Prostate gland (tissue), 2 donors: ENCODE measurements at places on chromosomes 2 and 18.

DNA sequence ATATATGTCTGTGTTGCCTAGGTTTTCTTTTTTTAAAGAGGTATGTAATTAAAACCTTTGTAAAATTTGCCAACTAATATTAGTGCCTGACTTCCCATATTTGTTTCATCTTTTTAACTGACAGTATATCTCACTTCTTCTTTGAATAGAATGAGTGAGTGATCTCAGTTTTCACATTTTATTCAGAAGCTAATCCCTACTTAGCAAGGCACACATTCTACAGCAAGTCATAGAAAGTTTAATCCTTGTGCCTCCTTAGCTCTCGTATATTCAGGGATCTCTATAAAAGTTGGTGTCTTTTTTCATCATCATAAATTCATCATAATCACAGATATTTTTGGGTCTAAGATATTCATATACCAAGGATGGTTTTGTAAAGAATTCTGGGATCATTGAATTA, 66.6 kb downstream of the RIF1 start:
- DNase-seq = no peak

GRCh38 chr2:61055557-61055956, 10.1 kb upstream of the SANBR start:
- peak; percentile 9 for DNase-seq

DNA sequence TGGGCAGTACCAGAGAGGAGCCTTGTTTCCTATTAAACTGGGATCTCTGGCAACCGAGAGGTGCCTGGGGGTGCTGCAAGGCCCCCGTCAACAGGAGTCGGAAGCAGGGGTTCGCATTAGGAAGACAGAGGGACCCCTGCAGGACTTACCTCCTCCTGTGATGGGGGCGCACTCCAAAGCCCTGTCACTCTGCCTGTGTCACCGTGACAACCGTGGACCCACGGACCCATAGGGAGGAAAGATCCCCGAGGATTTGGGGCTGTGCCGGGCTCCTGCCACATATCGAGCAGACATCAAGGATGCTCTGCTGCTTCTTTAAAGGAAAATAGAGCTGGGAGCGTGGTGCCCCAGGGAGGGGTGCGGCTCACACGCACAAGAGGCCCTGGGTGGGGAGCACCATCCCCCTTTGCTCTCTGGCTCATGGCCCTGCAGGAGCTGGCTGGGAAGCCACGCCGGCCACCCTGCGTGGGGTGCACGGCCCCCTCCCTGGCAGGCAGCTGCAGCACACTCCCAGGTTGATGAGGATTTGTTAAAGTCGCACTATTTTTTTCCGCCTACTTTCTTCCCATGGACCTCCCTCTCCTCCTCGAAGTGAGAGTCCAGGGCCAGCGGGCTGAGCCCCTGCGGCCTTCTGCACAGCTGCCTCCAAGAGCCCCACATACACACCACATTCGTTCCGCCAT, 167.5 kb downstream of the TWIST2 start:
- DNase-seq = no peak

GRCh38 chr2:190744041-190744440, 95.2 kb downstream of the NAB1 start:
- DNase-seq = no peak

DNA sequence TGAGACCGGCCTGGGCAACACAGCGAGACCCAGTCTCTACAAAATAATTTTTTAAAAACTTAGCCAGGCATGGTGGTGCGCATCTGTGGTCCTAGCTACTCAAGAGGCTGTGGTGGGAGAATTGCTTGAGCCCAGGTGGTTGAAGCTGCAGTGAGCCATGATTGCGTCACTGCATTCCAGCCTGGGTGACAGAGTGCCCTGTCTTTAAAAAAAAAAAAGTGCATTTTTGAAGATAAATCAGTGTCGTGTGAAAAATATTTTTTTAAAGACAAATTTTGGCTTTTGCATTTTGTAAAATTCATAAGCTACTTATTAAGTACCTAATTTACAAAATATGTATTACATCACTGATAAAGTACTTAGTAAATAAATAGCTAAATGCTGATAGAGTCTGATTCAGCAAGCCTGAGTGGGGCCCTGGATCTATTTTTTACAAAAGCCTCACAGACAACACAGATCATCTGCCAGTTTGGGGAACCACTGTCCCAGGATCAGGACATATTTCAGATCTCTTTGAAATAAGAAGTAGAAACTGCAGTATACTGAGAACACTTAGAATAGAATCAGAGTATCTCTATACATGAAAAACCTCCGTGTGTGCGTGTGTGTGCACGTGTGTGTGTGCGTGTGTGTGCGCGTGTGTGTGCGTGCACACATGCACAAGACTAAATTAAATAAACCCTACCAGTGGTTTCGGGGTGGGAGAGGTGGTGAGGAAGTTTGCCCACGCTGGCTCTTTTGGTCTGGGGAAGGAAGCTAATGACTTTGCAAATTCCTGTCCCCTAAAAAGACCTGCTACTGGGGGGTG, 61.6 kb downstream of the AAK1 start:
- no peak for DNase-seq

DNA sequence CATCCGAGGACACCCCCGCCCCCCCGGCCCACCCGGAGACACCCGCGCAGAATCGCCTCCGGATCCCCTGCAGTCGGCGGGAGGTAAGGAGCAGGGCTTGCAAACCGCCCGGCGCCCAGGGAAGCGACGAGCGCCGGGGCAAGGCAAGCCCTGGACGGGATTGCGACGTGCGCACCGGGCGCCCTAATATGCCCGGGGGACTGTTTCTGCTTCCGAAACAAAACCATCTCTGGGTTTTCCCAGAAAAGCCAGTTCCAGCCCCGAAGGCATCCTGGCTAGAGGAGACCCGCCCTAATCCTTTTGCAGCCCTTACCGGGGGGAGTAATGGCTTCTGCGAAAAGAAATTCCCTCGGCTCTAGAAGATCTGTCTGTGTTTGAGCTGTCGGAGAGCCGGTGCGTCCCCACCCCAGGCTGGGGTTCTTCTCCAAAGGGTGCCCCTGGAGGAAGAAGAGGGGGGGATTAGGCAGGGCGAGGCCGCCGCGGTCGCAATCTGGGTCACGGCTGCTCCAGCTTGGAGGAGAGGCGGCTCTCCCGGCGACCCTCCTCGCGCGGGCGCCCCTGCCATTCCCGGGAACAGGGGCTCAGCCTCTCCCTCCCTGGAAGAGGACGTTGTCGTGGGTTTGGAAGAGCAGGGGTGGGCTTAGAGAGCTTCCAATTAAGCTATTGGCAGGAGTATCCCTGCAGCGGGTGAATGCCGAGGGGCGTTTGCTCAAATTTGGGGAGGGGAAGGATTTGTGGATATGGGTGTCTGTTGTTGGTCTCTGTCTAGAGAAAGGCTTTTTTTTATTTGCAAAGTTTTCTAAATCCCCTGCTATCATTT, 521 bp downstream of the MYCN start:
- no peak for DNase-seq

DNA sequence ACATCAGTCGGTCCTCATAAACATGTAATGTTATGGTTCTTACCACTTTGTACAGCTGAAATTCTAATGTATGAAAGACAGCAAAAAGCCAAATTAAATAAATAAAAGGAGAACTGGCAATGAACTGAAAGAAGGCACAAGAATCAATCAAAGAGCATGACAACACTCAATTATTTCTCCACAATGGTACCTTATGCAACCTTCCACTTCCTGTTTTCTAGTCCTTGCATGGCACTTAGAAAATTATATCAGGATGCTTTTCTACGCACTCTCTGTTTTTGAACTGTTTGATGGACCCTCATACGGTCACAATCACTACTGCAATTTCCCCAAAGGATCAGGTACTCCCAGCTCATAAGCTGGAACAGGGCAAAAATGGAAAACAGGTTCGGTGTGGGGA, 81.6 kb downstream of the EPB41L3 start:
- no peak for DNase-seq

DNA sequence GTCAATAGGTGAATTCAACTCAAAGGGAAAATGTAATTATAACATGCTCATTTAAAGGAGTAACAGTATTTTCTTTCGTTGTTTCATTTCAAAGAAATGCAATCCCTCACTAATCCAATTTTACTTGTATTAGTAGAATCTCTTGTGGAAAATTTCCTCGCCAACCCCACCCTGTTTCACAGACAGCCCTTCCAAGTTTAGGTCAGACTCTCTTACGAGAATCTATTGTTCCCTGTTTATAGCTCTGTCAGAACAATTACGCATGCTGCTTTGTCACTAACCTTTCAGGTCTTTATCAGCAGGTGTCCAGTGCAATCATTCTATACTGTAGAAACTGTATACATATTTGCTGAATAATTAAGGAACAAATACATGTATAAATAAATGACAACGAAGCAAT, 657.8 kb upstream of the LINC00305 start:
- no peak for DNase-seq

DNA sequence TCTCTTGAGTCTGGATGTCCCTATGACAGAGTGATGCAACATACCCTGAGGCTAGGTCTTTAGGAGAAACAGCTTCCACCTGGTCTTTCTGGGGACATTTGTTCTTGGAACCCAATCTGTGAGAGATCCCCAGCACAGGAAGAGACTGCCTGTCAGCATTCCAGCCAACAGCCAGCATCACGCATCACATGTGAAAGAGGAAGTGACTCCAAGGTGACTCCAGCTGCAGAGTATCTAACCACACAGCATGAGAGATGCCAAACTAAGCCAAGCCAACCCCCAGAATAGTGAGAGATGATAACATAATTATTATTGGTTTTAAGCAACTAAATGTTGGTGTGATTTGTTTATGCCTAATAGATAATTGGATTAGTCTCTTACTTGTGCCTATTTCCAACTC, 35.7 kb downstream of the C18orf63 start:
- no peak for DNase-seq

DNA sequence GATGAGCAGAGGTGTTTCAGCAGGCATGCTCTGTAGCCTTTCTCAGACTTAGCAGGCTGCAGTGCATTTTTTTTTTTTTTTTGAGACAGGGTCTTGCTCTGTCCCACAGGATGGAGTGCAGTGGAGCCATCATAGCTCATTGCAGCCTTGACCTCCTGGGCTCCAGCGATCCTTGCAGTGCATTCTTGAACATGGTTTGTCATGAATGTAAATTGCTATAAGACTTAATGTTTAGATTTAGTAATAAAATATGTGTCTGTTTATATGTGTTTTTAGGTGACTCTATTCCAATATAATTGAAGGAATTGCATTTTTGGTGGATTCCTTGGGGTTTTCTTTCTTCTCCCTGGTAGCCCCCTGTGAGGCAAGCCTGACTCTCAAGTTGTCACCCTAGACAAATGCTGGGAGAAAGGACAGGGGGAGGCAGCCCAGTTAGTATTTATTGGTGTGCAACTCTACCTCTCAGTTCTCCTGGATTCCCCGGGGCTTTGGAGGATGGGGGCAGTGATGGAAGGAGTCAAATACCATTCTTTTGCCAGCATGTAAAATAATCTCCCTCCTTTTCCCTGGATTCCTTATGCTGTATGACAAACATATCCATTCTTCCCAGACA, 22.7 kb downstream of the LYPD6B start:
- DNase-seq = no peak

GRCh38 chr2:37201766-37202165, 5.5 kb downstream of the CEBPZOS start:
- DNase-seq = no peak

GRCh38 chr18:39596891-39597290, 2031.3 kb upstream of the CELF4 start:
- no peak for DNase-seq

GRCh38 chr2:61937886-61938285, 32.4 kb downstream of the COMMD1 start:
- no peak for DNase-seq

DNA sequence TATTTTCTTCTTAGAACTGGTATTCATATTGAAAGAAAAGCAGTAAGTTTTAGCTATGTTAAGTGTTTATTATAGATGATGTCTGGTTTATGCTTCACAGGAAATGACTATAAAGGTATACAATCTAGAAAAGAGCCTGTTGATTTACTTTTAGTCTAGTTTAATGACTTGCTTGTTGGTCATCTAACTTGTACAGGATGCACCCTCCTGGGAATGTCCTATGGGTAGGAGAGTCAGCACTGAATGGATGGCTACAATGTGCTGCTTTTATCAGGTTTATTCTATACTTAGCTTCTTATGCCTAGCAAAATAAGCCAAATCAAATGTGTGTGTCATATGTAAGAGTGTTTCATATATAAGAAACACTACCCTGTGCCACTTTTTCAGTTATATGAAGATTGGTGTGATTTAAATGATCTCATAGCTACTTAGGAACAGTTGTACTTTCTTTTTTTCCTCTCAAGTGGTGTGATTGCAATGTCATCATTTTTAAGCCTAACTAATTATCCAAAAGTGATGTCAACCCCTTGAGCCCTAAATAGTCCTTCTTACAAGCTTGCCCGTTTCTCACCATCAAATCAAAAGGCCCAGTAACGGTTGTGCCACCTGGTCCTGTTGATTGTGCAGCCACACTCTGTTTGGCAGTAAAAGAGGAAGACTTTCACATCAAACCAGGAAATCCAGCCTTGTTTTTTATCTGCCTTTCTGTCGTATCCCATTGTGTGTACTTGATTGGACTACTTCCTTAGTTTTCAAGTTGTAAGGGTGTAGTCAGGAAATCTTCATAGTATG, 176.0 kb downstream of the DIS3L2 start:
- DNase-seq = no peak

GRCh38 chr2:45192481-45192880, 183.2 kb upstream of the SIX2 start:
- DNase-seq = no peak

GRCh38 chr2:27724905-27725701, 46.4 kb upstream of the MRPL33 start:
- no peak for DNase-seq

DNA sequence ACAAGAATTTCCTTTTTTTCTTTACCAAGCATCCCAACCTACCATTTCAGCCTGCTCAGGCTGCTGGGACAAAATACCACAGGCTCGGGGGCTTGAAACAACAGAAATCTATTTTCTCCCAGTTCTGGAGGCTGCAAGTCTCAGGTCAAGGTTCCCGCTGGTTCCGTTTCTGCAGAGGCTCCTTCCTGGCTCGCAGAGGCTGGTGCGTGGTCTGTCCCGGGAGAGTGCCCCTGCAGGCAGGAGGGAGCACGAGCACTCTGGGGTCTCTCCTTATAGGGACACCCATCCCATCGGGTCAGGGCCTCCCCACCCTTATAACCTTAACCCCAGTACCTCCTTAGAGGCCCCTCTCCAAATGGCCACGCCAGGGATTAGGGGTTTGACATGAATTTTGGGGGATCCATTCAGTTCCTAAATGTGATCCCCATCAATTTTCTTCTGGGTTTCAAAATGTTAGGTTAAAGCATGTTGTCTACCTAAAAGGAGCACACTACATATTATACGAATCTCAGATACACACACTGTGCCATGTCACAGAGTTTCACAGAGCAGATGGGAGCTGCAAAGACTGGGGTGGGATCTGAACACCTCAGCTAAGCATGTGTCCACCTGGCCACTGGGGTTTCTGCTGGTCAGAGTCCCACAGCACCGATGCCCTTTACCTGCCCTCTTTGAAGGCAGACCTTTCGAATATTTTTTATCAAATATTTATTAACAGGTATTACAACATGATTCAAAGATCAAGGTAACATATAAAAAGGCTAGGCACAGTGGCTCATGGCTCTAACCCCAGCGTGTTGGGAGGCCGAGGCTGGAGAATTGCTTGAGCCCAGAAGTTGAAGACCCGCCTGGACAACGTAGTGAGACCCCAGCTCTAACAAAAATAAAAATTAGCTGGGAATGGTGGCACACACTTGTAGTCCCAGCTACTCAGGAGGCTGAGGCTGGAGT, 17.6 kb upstream of the ADI1 start:
- no peak for DNase-seq

GRCh38 chr2:239557516-239557915, 156.7 kb upstream of the HDAC4 start:
- DNase-seq = no peak
